Caco-2 (cell line): ENCODE measurements at places on chromosomes 3 and 15. TPM values are rescaled to one million over a fixed set of nuclear protein-coding genes. Genes with fewer than 3 reads are reported as not detected.

DNA sequence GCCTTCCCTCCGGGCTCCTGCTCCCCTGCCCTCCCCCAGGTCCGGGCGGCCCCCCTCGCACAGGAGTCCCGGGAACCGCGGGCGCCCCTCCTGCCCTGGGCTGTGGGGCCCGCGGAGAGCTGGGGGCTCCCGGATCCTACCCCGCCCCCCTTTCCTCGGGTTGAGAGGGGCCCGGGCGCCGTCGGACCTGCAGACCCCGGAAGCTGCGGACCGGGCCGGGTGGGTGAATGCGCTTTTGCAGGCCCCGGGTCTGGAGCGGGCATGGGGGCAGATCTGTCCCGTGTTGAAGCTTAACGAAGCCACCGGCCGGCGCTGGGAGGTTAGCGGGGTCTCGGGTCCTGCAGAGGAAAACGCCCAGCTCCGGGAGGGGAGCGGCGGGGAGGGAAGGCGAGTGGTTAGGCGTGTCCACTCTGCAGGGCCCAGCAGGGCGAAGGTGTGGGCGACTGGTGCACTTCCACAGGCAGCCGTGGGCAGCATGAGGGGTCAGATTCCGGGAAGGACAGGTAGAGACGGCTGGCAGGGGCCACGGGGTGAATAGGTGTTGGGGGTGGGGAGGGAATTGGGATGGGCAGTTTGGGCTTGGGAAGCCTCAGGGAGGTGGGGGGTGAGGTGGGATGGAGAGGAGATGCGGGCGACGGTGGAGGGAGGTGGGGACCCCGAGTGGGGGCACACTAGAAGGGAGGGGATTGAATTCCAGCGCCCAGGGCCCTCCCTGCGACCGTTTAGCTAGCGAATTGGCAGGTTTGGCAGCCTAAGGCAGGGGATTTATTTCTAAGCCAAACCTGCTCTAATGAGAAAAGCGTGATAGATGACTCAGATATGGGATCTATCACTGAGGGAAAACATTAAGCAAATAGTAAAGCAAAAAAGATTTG, 635 bp downstream of the CD276 start:
- peak; percentile 47 for DNase-seq
- H3K4me3 ChIP-seq = peak overlapping the region; percentile 88
- no peaks in the 10 kb centered on the region for H3K27me3 ChIP-seq
- peaks cover 13% of the 10 kb centered on the region for H3K4me1 ChIP-seq
- no peaks in the 10 kb centered on the region for H3K36me3 ChIP-seq

DNA sequence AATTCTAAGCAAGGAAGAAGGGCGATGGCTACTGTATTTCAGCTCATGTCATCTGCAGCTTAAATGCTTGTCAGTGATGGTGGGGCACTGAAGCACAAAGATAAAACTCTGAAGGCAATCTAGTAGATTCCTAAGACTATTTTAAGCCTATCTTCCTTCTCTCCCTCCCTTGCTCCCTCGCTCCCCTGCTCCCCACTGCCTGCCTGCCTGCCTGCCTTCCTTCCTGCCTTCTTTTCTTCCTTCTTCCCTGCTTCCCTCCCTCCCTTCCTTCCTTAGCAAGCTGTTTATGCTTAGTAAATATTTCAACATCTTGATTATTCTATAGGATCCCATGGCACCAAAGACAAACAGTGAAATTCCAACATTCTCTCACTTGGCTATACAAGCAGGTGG, 99.6 kb downstream of the OXSM start:
- H3K27me3 ChIP-seq = no peaks in the 10 kb centered on the region
- H3K4me1 ChIP-seq = no peaks in the 10 kb centered on the region
- no peak for DNase-seq
- no peak overlapping the region for H3K27ac ChIP-seq
- H3K4me3 ChIP-seq = no peak overlapping the region

LRRC2 gene
- 0.21 and 0.27 TPM in 2 replicates for total RNA-seq

DNA sequence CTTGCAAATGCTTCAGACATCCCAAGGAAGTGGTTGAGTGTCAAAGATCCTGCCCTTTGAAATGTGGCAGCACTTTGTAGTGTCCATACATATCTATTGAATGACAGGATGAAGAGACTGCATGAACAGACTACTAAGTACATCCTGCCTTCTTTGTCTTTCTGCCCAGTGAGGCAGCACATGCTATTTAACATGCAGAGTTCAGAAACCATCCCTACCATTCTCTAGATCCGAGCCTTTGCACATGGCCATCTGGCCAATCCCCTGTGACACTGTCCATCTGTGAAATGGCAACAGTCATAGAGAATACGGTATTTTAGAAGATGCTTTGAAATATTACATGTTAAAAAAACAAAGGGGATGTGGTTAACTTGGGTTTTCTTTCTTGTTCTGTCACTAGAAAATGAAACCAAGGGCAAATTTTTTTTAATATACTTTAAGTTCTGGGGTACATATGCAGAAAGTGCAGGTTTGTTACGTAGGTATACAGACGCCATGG, 519.6 kb downstream of the NTRK3 start:
- no peaks in the 10 kb centered on the region for H3K27me3 ChIP-seq
- DNase-seq = no peak
- H3K4me1 ChIP-seq = no peaks in the 10 kb centered on the region
- no peak overlapping the region for H3K27ac ChIP-seq

DNA sequence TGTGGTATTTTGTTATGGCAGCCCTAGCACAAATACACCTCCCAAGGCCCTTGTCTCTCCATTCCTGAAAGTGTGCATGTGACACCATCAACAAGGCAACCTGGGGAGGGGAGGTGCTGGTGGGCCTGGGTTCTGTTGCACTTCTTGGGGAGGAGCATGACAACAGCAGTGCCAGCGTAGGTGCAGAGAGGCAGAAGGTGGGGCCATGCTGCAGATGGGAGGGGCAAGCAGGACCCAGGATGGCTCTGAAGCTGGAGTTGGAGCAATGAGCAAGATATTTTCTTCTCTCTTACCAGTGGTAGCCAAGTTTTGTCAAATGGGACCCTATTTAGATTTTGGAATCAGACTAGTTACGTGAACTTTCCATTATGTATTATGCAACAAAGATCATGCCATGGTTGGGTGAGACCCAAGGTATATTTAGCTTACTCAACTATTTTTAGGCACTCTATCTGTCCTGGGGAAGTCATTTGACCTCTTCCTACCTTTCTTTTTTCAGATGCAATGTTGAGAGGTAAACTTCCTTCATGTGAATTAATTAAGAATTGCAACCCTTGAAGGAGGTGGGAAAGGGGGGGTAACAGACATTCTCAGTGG, 3.4 kb downstream of the FYCO1 start:
- no peaks in the 10 kb centered on the region for H3K36me3 ChIP-seq
- no peak for DNase-seq
- H3K27me3 ChIP-seq = no peaks in the 10 kb centered on the region
- peaks cover 12% of the 10 kb centered on the region for H3K4me1 ChIP-seq
